ENCODE measurements at places on chromosomes 3 and 15.

DNA sequence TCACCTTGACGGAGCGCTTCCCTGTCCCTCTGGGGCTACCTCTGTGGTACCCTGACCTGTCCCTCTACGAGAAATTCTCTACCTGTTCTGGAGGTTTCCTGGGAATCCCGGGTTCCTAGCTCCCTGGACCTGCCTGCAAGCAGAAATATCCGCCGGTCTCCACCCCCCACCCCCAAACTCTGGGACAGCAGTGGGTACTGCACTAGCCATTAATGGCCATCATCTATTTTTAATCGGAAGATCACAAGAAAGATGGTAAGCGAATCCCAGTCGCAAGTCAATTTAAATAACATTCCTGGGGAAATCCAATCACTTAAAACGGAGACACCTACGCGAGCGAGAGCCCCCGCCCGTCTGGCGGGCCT lies 429 bp upstream of the C3orf80 start:
- DNase-seq: no peak

DNA sequence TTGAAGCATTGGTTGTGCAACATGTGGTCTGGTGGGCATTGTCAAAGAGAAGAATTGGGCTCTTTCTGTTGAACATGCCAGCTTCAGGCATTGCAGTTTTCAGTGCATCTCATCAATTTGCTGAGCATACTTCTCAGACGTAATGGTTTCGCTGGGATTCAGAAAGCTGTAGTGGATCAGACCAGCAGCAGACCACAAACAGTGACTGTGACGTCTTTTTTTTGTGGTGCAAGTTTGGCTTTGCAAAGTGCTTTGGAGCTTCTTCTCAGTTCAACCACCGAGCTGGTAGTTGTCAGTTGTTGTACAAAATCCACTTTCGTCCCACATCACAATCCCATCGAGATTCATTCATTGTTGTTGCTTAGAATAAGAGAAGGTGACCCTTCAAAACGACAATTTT lies 84.5 kb downstream of the NPAP1 start:
- DNase-seq: no peak

GRCh38 chr3:56894881-56895431 lies 93.2 kb upstream of the ARHGEF3 start:
- peak; percentile 35 for DNase-seq

DNA sequence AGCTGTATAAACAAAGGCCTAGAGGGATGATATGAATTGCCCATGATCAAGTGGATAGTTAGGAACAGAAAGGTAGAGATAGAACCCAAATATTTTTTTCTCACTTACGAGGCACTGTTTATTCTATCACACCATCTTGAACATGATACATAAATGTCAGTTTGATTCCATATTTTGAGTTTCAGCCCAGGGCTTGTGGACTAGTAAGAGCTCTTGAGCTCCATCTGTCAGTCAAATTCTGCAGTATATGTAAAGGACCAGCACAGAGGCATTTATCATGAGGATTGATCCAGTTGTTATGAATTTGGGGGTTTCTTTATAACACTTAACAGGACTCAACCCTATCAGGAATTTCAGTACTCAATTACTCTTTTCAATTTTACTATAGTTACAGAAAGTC lies 4.8 kb downstream of the SLC27A2 start:
- DNase-seq: no peak

DNA sequence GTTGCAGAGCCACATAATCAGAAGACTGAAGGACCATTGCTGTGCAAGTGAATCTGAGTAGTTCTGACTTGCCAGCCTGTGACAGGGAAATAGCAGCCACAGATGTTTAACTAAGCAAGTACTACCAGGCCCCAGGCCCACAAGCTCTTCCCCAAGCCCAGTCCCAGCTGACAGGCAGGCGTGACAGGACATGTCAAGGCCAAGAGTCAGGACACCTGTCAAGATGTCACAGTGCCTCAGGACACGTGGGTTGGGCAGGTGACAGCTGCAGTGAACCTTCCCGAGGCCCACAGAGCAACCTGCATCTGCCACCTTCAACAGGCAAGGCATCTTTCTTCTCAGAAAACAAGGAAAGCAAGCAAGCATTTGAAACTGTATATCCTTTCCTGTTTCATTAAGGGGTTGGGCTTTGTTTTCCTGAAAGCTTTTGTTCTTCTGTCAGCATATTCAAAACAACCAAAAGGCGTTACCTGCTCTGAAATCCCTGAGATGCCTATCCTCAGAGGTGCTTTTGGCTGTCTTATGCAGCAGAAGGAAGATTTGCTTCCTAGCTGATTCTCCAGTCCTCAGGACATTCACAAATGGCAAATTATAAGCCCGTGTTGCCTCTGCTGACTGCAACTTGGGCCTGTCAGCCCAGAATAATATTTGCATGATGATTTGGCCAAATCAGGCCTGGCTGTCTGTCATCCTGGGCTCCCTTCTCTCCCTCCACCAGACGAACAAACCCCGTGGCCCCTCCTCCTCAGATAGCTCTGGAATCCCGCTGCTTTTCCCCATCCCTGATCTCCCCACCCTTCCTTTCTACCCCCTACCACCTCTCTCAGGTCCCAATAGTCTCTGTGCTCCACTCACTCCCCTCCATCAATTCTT lies 171.8 kb upstream of the WNT5A start:
- no peak for DNase-seq

DNA sequence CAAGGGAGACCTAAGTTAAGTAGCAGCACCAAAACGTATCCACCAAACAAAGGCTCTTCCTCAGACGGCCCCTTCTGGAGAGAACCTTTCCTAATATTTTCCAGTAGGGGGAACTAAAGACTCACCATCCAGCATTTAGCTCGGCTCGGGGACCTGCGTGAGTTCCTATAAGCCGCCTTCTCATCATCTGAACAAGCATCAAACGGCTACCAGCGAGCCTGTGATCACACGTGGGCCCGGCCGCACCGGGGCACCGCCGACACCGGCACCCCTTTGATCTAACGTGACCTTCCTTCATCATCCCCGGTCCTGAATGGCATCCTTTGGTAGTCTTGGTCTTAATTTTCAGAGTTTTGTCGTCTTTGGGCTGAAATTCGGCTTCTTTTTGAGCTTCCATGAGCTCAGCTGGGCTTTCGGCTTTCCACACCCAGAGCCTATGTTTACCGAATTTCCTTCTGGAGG lies 1.4 kb upstream of the ROBO2 start:
- DNase-seq: no peak

DNA sequence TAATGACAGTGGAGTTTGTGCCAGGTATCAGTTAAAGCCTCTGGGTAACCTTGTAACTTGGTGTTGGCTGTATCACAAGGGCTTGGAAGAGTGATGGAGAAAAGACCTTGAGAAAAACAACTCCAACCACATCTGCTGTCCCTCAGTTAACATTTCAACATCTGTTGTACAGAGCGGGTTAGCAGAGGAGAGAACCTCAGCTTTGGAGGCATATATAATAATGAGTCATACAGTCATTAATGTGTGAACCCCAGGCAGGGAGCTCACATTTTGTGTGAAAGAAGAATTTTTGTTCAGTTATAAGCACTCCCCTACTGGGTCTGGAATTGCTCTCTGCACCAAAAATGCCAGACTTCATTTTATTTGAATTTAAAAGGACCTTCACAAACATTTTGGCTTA lies 439.5 kb downstream of the PDCD6IP start:
- DNase-seq: no peak

- DNase-seq: peak; percentile 30
Measured at GRCh38 chr15:100131321-100132224, 210.2 kb downstream of the ADAMTS17 start.

DNA sequence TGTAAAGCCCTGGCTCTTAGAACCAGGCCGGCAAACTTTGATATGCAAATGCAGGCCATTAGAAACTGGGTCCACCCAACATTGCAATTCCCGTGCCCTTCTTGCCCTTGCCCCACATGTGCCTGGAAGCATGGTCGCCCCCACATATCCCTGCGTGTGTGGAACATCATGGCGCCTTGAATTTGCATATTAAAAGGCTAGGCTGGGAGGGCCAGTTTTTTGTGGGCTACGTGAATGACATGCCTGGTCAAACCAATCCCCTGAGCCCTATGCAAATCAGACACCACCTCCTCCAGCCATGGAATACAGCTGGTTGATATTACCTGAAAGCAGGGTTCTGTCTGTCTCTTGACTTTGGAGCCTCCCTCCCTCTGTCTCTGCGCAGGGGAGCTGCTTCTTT lies 58.7 kb upstream of the ARHGEF26 start:
- DNase-seq: no peak
